ENCODE measurements at places on chromosomes 4 and X.

DNA sequence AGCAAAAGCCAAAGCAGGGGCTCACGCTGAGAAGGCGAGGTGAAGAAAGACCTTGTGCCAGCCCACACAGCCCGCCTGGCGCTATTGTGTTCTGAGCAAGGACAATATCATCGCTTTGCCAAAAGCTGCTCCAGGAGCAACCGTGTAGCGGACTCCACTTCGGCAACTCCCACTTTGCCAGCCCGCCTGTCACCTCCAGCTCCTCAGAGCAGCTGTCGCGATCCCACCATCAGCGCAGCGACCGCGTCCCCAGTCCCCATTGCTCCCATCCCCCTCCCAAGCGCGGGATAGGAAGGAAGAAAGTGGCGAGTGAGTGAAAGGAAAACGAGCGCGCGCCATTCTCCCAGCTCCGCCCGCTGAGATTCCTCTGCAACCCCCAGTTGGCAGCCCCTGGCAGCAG is 759 bp downstream of the ZC4H2 start:
- no peak for DNase-seq

- DNase-seq = peak; percentile 49
Observed at GRCh38 chrX:49172280-49172780, 632 bp downstream of the PLP2 start.

DNA sequence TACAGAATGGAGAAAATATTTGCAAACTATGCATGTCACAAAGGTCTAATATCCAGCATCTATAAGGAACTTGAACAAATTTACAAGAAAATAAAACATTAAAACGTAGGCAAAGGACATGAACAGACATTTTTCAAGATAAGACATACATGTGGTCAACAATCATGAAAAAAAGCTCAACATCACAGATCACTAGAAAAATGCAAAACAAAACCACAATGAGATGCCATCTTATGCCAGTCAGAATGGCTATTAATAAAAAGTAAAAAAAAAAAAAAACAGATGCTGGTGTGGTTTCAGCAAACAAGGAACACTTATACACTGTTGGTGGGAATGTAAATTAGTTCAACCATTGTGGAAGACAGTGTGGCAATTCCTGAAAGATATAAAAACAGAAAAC is 75.8 kb upstream of the IL13RA2 start:
- no peak for DNase-seq

- no peak for DNase-seq
Observed at GRCh38 chr4:25919676-25920075, 5.7 kb downstream of the SMIM20 start.

- DNase-seq = no peak
Observed at GRCh38 chr4:80921441-80921840, 109.1 kb upstream of the BMP3 start.

GRCh38 chr4:91092398-91092980 is 965.3 kb downstream of the CCSER1 start:
- DNase-seq = no peak

DNA sequence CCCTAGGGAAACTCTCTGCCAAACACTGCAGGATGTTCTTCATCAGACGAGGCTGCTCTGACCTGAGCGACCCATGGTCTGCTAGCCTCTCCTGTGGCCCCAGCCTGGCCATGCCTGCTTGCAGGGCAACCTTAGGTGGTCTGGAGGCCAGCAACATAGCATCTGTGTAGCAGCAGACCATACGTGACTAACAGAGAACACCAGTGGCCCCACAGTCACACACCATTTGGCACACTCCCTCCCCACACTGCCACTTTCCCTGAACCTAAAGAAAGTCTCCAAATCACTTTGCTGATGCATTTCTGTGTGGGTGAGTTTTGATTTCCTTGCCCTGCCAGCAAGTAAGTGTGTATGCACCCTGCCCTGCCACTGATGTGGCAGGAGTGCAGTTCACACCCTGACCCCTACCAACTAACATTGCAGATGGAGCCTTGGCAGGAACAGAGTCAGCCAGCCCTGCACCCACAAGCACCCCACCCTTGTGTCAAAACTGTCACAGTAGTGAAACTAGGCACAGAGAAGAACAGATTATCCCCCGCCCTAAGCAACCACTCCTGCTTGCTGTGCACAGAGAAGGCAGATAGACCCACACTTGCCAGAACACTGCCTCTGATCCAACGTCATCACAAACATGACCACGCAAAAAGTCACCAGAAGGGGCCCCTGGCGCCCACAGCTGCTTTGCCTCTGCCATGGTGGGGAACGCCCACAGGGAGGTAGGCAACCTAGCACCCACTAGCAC is 249.1 kb downstream of the SPIN4 start:
- no peak for DNase-seq

- DNase-seq = no peak
Observed at GRCh38 chr4:156976147-156976546, 4.5 kb upstream of the PDGFC start.

DNA sequence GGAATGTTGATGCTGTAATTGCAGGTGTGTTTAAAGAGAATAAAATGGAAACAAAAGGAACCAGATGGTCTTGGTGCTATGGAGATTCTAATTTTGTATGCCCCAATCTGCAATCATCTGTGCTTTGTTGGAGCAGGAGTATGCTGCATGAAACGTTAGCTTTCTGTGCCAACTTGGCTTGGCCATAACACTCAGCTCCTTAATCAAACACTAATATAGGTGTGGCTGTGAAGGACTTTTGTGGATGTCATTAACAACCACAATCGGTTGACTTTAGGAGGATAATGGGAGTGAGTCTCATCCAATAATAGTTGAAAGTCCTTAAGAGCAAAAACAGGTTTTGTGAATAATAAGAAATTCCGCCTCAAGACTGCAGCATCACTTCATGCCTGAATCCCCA is 399.2 kb downstream of the NLGN4X start:
- no peak for DNase-seq

- no peak for DNase-seq
Observed at GRCh38 chrX:130857207-130857606, 45.8 kb downstream of the ENOX2 start.

DNA sequence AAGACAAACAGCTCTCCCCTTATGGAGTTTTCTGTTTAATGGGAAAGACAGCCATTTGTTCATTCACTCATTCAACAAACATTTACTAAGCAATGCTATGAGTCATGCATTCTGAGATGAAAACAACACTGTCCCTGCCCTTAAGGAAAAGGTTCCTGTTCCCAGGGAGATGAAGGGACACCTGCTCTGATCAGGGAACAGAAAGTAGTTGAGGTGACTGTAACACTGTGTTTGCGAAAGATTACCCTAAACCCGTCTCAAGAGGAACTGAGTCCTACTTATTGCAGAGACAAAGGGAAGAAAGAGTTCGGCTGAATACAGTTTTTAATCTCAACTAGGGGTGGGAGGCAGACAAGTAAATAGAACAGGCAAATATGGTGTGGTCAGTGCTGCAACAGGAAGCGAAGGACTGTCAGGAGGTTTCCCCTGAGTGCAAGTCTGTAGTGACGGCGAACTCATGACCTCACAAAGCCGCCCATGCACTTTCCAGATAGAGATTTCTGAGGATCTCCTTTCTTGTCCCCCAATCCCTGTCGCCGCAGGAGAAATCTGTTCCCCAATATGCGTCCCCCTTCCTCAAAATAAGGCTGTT is 712 bp downstream of the STX18 start:
- no peak for DNase-seq

- no peak for DNase-seq
Observed at GRCh38 chr4:20217951-20218350, 33.8 kb upstream of the SLIT2 start.
